ENCODE measurements at places on chromosomes 1 and 21.

GRCh38 chr1:95723346-95723745 is 489.3 kb downstream of the RWDD3 start:
- no peak for DNase-seq

- DNase-seq, result no peak
These were observed 12.1 kb downstream of the INKA2 start for GRCh38 chr1:111727056-111727455.

- no peak for DNase-seq
These were observed 1.2 kb downstream of the CAMK2N1 start for GRCh38 chr1:20484519-20485462.

GRCh38 chr1:84940481-84940880 is 47.5 kb upstream of the LPAR3 start:
- DNase-seq, result no peak

- no peak for DNase-seq
These were observed 497.8 kb downstream of the PLA2G4A start for GRCh38 chr1:187326557-187326956.

GRCh38 chr1:172040466-172040865 is 199.2 kb downstream of the DNM3 start:
- no peak for DNase-seq

DNA sequence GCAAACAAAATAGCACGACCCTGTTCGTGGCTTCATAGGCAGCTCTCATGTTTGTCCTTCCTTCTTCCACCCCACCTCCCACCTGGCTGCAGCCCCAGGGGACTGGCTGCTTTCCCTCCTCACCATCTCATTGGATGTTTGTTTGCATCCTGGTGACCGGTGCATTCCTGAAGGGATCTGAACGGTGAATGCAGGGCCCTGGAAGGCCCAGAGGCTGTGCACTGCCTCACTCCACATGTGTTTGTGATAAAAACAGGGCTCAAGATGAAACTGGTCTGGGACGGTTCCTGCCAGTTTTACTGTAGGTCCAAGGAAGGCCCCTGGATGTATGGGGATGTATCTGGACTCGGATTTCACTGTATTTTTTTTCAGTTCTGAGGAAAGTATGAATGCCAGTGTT is 42.8 kb downstream of the CNN3 start:
- DNase-seq, result no peak

DNA sequence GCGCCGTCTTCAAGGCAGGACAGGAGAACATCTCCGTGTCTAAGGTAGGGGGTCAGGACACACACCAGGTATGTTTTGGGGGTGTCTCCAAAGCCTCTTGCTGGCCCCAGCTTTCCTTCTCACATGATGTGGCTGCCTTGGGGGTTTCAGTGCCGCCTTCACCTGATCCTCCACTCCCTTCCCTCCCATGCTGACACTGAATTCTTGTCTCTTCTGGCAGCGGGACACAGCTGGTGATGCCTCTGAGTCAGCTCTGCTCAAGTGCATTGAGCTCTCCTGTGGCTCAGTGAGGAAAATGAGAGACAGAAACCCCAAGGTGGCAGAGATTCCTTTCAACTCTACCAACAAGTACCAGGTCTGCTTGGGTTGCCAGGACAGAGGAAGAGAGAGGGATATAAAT is 13.5 kb downstream of the ATP1A2 start:
- no peak for DNase-seq

Measured in activated CD8-positive, alpha-beta memory T cell treated with anti-CD3 and anti-CD28 coated beads for 1 hour (primary cell).